Stimulated activated CD4-positive, alpha-beta T cell treated with anti-CD3 and anti-CD28 coated beads, Interleukin-15, amount 100 ng/mL, for 1 hour (primary cell): ENCODE measurements at places on chromosomes 7 and 10.

DNA sequence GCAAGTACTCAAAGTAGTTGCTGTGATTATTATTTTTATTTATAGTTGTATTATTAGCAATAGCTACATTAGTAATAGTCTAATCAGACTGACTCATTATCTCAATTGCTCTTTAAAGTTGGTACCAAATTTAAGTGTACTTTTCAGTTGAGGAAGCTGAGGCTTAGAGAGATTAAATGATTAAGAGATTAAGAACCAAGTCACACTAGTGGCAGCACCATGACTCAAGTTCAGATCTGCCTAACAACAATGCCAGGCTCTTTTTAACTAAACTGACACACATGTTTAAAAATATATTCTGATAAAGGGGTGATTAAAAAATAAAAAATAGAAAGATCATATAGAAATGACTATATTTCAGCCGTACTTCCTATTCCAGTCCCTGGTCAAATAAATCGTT lies 42.0 kb downstream of the FZD1 start:
- no peak for DNase-seq

DNA sequence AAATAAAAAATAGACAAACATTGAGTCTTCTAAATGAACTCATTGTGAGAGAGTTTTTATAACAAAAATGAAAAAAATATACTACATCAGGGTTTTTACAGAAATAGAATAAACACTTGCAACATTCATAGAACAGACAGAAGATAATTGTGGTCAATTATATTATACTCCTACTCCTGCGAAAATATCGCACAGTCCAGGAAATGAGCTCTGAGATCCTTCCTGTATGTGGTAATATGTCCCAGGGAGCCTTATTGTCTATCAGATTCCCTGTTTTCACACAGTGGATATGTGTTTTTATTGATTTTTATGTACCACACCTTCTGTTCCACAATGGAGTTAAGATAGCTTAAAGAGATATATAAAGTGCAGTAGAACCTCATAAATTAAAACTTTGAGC lies 27.5 kb upstream of the RELN start:
- no peak for DNase-seq

DNA sequence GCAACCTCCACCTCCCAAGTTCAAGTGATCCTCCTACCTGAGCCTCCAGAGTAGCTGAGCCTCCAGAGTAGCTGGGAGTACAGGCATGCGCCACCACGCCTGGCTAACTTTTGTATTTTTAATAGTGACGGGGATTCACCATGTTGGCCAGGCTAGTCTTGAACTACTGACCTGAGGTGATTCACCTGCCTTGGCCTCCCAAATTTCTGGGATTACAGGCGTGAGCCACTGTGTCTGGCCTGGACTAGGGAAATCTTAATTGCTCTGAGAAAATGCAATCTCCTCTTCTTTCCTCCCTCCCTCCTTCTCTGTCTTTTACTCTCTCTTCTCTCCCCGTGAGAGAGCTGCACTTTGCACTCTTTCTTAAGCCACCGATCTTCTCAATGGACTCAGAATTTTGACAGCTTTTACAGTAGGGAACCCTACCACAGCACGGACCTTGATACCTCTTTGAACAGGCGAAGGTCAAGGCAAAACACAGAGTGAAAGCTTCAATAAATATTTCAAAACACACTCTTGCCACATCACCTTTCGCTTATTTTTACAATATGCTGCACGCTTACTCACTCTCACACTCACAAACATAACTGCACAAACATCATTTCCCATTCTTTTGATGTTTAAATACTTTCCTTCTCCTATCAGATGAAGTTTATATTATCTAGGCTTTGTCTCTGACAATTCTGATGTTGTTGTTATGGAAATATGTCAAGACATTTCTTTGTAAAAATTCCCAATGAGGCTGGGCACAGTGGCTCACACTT lies 173.4 kb upstream of the NRP1 start:
- DNase-seq = no peak

DNA sequence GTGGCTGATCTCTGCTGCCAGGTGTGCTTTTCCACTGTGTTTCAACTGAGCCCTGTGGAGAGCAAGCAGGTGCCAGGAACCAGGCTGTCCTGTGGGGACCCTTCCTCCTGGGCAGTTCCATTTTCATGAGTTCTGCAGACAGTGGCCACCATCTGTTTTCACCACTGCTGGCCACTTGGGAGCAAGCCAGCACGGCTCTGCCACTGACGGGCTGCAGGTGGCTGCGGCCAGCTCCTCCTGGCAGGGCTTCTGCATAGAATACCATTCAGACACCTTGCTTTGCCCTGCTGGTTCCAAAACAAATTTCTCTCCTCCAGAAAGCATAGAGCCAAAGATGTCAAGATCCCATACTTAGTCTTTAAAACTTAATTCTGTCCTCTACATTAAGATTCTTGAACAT lies 48.3 kb downstream of the LANCL2 start:
- DNase-seq = no peak

GRCh38 chr7:91876391-91877133 lies 3.9 kb downstream of the MTERF1 start:
- no peak for DNase-seq

DNA sequence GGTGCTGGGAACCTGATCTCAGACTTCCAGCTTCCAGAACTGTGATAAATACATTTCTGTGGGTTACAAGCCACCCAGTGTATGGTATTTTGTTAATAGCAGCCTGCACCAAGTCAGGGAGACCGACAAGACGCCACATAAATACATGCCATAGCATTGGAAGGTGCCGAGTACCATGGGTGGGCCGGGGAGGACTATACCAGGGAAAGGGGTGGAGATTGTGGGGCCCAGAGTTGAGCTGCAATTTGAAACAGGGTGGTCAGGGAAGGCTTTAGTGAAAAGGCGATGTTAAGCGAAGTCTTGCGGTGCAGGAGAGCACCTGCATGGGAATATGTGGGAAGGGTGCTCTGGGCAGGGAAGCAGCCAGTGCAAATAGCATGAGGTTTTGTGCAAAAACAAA lies 88.9 kb upstream of the LRRC4 start:
- no peak for DNase-seq

DNA sequence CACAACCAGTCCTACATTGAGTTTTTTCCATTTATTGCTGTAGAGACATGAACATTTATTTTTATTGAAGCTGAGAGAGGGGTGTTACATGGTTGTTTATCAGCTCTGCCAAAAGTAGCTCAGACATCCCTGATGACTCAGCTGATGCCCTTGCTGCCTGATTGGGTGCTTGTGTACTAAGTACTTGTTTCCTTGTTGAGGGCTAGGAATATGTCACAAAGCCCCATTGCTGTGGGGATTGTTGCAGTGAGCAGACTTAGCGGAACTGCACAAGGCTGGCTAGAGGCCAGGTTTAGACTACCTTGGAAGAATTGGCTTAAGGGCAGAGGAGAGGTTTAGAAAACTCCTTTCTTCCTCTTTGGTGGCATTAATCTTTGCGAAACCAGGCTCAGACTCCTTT lies 110.6 kb downstream of the AUTS2 start:
- no peak for DNase-seq

DNA sequence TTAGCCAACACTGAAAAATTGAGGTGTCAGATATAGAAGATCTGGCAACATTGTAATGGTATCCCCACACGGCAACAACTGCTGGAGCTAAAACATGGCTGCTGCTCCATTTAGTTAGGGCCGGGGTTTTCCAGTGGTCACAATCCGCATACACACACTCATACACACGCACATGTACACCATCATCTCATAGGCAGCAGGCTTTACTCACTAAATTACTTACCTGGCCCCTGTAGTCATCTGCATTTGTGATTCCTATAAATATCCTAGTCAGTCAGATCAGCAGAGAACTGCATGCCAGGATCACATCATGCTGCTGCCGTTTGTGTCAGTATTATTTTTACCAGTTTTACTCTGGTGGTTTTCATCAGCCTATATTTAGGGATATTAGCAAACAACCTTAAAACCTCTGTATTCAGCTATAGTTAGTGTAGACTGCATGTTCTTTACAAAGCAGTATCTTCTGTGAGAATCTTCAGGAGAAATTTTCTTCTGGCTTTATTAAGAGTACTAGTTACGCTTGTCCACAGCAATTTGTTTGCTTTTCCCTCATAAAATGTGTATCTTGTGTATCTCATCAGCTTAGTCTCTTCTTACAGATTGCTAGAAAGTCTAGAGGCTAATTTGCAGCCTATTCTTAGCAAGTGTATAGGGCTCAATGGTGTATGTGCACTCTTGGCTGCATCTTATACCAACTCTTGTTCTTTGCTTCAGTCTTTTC lies 38.3 kb upstream of the PTPN12 start:
- no peak for DNase-seq

DNA sequence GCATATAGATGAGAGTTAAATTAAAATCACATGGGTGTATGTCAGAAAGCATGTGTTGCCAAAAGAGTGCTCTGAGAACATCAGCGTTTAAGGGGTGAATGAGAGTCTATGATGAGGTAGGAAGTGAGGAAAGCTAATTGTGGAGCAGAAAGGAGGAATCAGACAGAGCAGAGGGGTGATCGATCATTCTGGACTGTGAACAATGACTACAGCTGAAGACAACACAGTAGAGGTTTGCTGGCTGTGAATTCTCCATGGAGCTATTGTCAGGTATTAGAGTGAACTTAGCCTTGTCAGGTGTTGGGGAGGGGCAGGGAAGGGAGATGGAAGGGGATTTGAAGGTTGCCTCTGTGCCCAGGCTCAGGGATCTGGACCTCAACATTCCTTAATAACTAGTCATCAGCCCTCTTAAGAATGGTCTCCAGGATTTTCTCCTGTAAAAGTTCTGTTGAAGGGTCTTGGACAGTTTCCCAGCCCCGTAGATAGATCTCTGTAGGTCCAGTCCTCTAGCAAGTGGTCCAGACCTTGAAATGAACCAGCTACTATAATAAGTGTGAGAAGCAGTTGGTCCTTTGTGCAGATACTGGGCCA lies 57.1 kb downstream of the KIF5B start:
- no peak for DNase-seq

DNA sequence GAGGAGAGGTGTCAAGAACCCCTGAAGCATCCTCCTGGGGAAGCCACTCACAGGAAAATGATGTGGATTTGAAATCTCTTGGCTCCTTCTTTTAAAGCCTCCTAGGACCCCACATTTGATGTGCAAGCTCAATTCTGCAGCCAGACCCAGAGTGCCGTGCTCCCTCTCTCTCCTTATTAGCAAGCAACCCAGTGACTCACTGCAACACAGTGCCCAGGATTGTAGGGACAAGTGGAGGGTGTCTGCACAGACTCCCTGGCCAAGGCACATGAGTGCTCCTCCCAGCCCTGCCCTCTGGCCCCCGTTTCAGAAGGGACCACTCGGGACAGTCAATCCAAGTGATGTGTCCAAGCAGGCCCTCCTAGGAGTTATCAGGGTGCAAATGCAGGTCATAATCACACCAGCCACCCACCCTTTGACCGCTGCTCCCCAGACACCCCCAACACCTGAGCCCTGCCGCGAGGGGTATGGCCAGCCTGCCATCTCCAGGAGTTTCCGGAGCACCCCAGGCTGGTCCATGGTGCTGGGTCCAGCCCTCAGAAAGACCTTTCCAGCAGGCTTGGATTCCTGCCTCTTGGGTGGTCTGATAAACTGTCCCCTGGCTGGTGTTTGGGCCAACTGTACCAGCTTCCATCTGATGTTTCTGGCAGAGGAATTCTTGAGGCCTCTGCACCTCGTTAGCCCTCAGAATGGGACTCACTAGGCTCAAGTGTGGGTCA lies 54.5 kb upstream of the CXCL12 start:
- no peak for DNase-seq

DNA sequence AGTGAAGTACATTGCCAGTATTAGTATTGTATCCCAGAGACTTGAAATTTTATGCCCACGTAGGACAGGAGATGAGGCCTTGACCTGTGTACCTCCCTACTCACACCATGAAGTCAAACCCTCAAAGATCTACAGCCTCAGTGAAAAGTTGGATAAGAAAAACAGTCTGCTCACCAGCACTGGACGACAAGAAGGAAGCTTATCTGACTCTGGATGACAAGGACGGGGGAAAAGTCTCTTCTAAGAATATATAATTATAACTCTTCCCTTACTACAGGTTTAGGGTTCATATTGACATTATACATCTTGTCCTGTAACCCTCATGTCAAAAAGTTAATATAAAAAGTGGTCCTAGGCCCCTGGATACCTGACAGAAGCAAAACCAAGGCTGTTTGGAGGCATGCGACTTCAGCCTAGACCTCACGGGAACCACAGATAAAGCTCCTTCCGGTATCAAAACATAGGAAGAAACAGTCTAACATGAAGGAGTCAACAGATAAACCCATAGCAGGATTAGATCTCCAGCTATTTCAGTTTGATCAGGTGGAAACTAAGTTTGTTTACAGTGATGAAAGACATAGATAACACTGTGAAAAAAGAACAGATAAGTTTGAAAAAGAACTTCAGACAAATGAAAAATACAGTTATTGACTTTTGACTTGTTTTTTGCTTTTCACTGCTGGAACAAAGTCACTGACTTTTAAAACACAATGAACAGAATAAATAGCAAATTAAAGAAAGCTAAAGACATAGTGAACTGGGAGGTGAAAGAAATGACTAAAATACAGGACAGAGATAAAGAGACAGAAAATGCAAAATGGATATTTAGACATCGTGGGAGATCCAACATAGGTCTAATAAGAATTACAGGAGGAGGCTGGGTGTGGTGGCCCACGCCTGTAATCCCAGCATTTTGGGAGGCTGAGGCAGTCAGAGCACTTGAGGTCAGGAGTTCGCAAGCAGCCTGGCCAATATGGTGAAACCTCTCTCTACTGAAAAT lies 145.9 kb downstream of the PHTF2 start:
- DNase-seq = no peak

GRCh38 chr7:19296617-19297016 lies 151.4 kb upstream of the FERD3L start:
- DNase-seq = no peak

- no peak for DNase-seq
These were observed 8.6 kb downstream of the SHH start for GRCh38 chr7:155803418-155804376.

DNA sequence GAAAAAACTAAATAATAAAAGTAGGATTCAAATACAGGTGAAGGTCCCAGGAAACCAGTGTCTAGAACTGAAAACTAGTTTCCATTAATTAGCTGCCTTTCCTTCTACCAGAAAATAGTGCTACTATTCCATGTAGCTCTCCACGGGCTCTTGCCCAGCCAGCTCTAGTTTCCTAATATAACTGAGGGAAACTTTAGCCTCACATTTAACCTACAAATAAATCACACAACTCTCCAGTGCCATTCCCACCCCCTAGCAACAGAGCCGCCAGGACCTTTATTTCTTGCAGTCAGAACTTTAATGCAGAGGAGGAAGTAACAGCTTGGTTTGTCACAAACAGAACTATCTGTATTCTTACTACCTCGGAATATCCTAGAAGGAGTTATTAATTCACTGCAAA lies 10.3 kb downstream of the TOMM7 start:
- no peak for DNase-seq

DNA sequence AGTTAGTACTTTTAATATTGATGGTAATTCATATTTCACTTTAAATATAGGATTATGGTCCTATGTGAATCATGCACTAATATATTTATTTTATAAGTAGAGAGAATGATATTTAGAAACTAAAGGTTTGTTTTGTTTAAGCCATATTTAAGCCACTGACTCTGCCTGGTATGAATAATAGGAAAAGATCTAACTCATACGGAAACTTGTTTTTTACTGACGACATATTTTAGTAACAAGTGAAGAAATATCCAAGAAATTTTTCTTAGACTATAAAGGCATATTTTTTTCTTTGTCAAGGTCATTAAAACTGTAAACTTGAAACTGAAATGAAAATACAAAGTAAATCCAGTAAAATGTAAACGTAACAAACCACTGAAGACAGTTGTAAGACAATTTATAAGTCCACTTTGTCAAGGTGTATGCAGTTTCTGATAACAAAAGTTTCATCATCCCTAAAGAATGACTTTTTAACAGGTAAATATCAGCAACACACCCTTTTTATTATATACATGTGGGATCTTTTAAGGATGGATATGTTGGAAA lies 147.1 kb downstream of the PHF14 start:
- DNase-seq = no peak
